ENCODE measurements at places on chromosomes 7 and 10.

DNA sequence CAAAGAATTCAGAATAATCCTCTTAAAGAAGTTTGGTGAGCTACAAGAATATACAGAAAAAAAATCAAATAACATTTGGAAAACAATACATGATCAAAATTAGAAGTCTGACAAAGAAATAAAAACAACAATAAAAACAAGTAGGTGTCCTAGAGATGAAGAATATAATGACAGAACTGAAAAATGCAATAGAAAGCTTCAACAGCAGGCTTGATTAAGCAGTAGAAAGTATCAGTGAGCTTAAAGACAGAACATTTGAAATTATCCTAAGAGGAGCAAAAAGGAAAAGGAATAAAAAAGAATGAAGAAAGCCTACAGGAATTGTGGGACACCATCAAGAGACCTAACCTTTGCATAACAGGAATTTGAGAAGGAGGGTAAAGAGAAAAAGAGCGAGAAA lies 238.8 kb downstream of the ZEB1 start:
- no peak overlapping the region for H3K27ac ChIP-seq
- DNase-seq = no peak
- H3K27me3 ChIP-seq = no peaks in the 10 kb centered on the region
- H3K4me3 ChIP-seq = no peak overlapping the region

GRCh38 chr10:86642021-86642420 lies 12.3 kb upstream of the OPN4 start:
- H3K27me3 ChIP-seq = no peaks in the 10 kb centered on the region
- no peak overlapping the region for H3K27ac ChIP-seq
- no peak for DNase-seq

GRCh38 chr10:49367600-49367999 lies 28.3 kb downstream of the DRGX start:
- no peak overlapping the region for H3K4me3 ChIP-seq
- H3K27me3 ChIP-seq = no peaks in the 10 kb centered on the region
- H3K27ac ChIP-seq = no peak overlapping the region
- peaks cover 2% of the 10 kb centered on the region for H3K4me1 ChIP-seq
- peaks cover 10% of the 10 kb centered on the region for H3K36me3 ChIP-seq

GRCh38 chr10:17041626-17042520 lies 87.7 kb downstream of the CUBN start:
- H3K36me3 ChIP-seq = no peaks in the 10 kb centered on the region
- no peak overlapping the region for H3K4me3 ChIP-seq
- H3K27me3 ChIP-seq = no peaks in the 10 kb centered on the region

- DNase-seq = no peak
- H3K4me1 ChIP-seq = peaks cover 43% of the 10 kb centered on the region
- H3K27ac ChIP-seq = no peak overlapping the region
- peak overlapping the region; percentile 14 for H3K4me3 ChIP-seq
- no peaks in the 10 kb centered on the region for H3K36me3 ChIP-seq
These were observed 1.4 kb downstream of the HPSE2 start for GRCh38 chr10:99234041-99234790.

DNA sequence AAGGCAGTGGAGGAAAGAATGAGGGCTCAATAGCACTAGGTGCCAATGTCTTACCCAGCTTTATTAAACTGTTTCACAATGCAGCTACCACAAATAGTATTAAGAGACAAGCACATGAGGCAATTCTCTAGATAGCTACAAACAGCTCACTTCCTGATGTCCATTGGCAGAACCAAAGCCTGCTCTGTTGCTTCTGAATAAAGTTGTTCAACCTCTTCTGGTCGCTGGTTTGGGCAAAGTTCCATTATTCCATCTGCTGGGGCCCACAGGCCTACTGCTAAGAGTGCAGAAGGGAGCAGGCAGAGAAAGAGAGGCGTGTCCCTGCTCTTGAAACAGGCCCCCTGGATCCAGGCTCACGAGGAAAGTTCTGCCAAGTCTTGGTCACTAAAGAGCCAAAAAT lies 173.9 kb downstream of the ZNF438 start:
- H3K27ac ChIP-seq = peak overlapping the region; percentile 22
- H3K4me3 ChIP-seq = no peak overlapping the region
- H3K36me3 ChIP-seq = no peaks in the 10 kb centered on the region

- H3K27ac ChIP-seq = peak overlapping the region; percentile 83
- DNase-seq = peak; percentile 40
- H3K27me3 ChIP-seq = no peaks in the 10 kb centered on the region
- H3K4me3 ChIP-seq = peak overlapping the region; percentile 49
These were observed 1.5 kb downstream of the CTBP2 start for GRCh38 chr10:125158601-125159485.

- DNase-seq = peak; percentile 13
- peaks cover 29% of the 10 kb centered on the region for H3K36me3 ChIP-seq
- H3K4me1 ChIP-seq = peaks cover 27% of the 10 kb centered on the region
- H3K27me3 ChIP-seq = peaks cover 2% of the 10 kb centered on the region
These were observed at the start of gene CALHM2 for GRCh38 chr10:103451831-103452505. TSS of gene CALHM2 (minus strand) at chr10:103452370. CDS start at chr10:103449941, 2,429 bp downstream.

DNA sequence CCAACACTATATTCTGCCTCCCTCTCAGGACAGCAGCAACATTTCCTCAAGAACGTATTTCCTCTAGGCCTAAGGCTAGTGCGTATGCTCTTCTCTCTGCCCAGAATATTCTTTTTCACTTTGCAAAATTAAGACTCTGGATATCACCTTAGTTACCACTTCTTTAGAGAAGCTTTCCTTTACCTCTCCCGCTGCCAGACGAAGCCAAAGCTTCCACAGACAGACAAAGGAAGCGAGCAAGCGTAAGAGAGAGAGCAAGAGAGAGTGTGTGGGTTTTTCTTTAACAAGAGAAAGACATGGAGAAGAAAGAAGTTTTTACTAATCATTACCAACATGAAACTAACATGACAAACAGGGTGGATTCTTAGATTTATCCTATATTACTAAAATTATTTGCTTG lies 64.1 kb downstream of the P4HA1 start:
- H3K36me3 ChIP-seq = peaks cover 14% of the 10 kb centered on the region
- H3K27ac ChIP-seq = no peak overlapping the region
- no peaks in the 10 kb centered on the region for H3K27me3 ChIP-seq

DNA sequence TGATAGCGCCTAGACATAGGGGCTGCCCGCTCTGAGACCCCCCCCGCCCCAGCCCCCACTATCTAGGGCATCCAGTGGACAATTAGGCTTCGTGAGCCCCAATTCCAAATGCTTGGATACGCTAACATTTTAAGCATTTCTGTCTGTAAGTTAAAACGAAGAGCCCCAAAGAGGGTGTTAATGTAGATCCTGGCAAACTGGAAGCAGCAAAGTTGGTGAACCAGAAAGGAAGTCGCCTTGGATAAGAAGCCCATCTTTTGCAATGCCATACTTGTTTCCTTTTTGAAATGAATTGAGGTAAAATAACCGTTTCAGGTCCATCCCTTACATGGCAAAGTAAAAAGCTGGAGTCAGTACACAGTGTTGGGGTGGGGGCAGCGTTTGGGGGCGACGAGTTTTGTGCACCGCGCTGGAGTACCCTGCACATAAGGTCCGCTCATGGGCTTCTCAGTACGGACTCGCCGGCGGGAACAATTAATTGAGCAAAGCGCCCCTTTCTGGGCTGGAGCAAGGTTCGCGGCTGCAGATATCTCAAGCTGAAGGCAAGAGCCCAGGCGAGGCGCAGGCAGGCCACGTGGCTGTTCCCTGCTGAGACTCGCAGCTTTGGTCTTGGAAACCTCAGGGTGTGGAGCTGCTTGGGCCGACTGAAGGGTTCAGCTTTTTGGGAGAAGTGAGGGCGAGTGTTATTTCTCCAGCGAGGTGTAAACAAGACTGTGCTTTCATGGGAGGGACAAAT lies 1.4 kb upstream of the TWIST1 start:
- no peaks in the 10 kb centered on the region for H3K36me3 ChIP-seq
- H3K4me1 ChIP-seq = peaks cover 26% of the 10 kb centered on the region
- H3K27ac ChIP-seq = peak overlapping the region; percentile 77
- DNase-seq = peak; percentile 19

GRCh38 chr10:87765666-87766376 lies 52.2 kb downstream of the ATAD1 start:
- no peak for DNase-seq
- H3K36me3 ChIP-seq = peaks cover 8% of the 10 kb centered on the region
- no peak overlapping the region for H3K4me3 ChIP-seq
- H3K27me3 ChIP-seq = no peaks in the 10 kb centered on the region

- H3K27ac ChIP-seq = no peak overlapping the region
- no peak overlapping the region for H3K4me3 ChIP-seq
- no peaks in the 10 kb centered on the region for H3K36me3 ChIP-seq
These were observed 155.4 kb upstream of the ITGB1 start for GRCh38 chr10:33113466-33113865.
